ENCODE measurements at places on chromosomes 13 and 19.

- DNase-seq = no peak
These were observed 977.6 kb downstream of the SLITRK5 start for GRCh38 chr13:88648598-88649373.

GRCh38 chr13:73984949-73985691, 149.1 kb downstream of the KLF12 start:
- peak; percentile 66 for DNase-seq

GRCh38 chr19:55643887-55644176, 383 bp downstream of the ZNF581 start:
- no peak for DNase-seq

DNA sequence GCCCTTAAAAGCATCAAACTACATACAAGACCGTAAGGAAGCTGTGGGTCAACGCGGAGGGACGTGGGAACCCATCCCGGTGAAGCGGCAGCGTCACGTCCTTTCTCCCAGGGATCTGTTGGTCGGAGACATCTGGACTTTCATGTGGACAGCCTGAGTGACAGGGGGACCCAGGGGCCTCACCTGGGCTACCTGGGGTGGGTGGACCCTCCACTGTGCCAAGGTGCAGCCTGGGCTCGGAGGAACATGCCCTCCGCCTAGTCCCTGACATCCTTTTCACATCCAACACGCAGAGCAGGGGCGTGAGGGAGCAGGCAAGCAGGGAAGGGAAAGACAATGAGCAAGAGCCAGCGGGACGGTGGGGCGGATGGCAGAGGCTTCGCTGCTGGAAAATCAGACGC, 13.8 kb upstream of the GARIN5A start:
- no peak for DNase-seq

GRCh38 chr19:44512326-44513298, 12.3 kb upstream of the ZNF180 start:
- no peak for DNase-seq
